ENCODE measurements at places on chromosomes 11 and 22.

GRCh38 chr11:59556115-59556916 lies 45.0 kb downstream of the OR4D9 start:
- no peak for DNase-seq

DNA sequence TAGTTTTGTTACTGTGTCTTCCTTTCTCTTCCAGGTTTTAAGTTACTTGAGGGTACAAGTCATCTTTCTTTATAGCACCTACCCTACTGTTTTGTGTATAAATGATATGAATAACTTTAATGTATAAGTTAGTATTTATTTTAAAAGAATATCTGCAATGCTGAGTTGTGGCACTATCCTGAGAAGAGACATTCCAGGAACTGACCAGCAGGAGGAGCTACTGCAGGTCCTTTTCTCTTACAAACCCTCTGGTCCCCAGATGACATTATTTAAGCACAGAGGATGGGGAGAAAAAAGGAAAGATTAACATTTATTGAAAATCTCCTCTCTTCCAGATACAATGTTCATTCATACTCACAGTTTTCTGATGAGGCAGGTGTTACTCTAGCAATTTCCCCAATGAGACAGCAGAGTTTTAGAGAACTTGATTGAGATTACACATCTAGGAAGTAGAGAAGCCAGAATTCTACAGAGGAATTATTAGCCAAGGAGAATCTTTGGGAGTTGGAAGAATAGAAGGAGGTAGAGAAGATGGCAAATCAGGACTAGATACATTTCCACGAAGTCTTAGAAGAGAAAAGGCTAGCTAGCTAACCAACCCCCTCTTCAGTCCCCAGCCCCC lies 541.2 kb upstream of the API5 start:
- no peak for DNase-seq

DNA sequence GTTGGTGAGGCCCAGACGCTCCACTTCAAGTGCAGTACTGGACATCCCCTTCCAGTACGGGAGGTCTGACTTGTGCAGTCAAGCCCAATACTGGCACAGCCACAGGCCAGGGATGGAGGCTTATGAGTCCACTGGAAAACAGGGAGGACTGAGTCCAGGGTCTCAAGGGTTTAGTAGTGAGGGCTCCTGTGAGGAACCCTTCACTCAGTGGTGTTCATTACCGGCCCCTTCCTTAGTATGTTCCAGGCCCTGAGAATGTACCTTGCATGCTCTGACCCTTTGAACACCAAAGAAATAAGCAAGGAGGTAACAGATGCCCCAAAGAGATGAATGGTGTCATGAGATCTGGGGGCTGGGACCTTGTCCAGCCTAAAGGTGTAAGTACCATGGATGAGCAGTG lies 11.8 kb downstream of the PRAME start:
- DNase-seq: no peak

DNA sequence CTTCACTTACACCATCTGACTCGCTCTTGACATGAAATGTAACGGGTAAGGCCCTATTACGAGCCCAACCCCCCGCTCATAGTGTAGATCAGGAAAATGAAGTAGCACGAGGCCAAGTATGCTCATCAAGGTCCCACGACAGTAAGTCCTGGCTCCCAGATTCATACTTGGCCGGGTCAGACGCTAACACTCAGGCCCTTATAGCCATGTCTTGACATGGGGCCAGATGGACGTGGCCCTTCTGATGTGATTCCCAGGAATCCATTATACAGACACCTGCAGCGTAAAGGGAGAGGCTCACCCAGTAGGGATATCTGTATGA lies 175.1 kb downstream of the CEP164 start:
- DNase-seq: no peak

GRCh38 chr22:40105755-40106154 lies 72.0 kb upstream of the TNRC6B start:
- no peak for DNase-seq

DNA sequence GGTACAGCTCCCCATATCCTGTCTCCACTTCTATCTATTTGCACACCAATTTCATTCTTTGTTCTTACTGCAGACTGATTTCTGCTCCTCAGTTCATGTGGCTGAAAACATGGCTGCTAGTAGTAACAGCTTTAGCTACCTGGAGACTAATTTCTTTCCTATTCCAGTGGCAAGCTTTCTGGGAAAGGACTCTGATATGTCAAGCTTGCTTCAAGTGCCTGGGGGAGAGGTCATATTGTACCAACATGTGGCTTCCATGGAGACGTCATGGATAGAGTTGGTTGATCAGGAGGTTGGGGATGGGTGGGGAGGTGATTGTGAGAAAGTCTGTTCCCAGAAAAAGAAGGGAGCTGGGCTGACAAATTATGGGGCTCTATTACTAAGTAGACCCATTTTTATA lies 44.9 kb downstream of the ADM start:
- DNase-seq: no peak

Data from DMS79 treated with DMSO at 0.1 percent for 48 hours (cell line).